Fibroblast of gingiva (primary cell): ENCODE measurements at places on chromosomes 2 and 18.

DNA sequence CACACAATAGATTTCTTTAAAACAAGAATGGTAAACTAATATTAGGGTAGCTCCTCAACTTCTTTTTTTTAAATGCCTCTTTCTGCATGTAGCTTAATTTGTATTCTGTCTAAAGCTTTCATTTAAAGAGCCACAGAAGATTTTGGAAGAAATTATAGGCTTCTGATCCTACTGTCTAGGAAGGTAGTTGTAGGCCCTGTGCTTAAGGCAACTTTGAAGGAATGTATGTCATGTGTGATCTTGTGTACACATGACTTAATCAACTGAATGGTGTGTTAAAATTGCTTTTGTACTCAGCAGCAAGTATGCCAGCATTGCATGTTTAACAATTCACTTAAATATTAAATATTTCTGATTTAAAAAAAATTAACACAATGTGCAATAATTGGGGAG is 51.5 kb upstream of the LYPD6 start:
- DNase-seq = no peak

DNA sequence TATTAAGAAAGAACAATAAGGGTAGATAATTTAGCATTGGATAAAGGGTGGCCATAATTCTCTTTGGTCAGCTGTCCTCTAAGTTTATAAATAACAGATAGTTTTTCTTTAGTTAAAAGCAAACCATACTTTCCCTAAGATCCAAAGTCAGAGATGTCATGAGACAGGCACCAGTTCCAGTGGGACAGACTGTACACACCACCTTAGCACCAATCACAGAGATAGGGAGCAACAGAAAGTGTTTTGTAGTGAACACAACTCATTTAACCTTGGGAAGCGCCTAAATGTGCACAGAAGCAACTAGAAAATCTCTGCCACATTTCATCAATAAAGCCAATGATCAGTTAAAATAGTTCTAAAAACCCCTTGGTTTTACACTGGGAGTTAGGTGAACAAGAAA is 186.8 kb upstream of the SMAD7 start:
- DNase-seq = no peak

DNA sequence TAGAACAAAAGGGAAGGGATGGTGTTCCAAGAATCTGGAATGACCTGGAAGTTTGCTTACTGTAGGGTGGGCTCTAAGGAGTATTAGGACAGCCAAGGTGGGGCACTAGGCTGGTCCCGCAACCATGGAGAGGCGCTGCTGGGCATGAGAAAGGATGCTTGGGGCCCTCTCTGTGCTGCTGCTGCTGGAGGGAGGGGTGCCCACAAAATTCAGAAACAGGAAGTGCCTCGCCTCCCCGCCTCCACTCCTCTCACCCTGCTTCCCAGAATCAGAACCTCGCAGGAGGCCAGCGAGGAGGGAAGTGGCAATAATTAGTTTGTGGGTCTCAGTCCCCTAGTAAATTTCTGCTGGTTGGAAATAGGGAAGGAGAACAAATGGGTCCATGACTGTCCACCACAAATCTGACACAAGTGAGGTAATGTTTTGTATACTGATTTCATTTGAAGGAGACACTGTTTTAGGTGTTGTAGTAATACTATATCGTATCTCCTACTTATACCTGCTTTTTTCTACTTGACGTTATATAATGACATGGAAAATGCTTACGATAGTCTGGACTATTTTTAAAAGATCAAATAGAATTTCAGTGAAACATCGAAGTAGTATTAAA is 7.9 kb upstream of the PDCL3 start:
- no peak for DNase-seq

- DNase-seq = no peak
These were observed 287.9 kb upstream of the KLHL29 start for GRCh38 chr2:23096906-23097602.

- DNase-seq = no peak
These were observed 1.5 kb downstream of the STK25 start for GRCh38 chr2:241506793-241507429.

DNA sequence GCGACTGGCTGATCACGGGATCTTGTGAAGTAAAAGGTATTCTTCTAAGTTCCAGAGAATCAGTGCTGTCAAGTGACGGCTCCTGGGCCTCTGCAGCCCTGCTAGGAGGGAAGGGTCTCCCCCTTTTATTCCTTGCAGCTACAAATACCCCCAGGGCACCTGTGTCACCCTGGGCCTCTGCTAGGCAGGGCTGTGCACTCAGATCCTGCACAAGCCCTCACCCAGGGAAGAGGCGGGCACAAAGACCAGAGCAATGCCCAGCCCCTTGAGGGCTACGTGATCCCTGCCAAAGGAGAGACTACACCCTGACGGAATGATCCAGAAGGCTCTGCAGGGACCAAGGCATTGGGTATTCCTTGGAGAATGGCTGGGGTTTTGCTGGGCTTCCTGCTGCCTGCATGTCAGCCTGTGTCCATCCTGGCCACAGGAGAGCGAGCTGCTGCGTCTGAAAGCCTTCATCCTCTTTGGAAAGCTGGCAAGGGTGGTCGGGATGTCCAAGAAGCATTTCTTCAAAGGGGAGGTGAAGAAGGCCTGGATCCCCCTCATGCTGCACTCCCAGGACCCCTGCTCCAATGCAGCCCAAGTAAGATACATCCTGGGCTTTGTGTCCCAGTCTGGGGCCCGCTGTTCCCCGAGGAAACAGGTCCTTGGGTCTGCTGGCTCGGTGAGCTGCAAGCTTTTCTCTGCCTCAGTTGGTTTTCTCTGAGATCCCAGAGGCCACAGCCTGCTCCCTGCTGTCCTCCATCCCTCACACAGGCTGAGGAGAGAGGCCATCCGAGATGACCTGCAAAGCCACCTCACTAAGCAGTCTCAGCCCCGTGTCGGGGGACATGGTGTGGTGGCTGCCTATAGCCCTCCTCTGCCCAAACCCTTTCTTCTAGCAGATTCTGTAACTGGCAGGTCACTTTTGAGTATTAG is 24.9 kb downstream of the HJURP start:
- DNase-seq = no peak

GRCh38 chr2:44479127-44479887 is 117.6 kb downstream of the CAMKMT start:
- DNase-seq = peak; percentile 83

DNA sequence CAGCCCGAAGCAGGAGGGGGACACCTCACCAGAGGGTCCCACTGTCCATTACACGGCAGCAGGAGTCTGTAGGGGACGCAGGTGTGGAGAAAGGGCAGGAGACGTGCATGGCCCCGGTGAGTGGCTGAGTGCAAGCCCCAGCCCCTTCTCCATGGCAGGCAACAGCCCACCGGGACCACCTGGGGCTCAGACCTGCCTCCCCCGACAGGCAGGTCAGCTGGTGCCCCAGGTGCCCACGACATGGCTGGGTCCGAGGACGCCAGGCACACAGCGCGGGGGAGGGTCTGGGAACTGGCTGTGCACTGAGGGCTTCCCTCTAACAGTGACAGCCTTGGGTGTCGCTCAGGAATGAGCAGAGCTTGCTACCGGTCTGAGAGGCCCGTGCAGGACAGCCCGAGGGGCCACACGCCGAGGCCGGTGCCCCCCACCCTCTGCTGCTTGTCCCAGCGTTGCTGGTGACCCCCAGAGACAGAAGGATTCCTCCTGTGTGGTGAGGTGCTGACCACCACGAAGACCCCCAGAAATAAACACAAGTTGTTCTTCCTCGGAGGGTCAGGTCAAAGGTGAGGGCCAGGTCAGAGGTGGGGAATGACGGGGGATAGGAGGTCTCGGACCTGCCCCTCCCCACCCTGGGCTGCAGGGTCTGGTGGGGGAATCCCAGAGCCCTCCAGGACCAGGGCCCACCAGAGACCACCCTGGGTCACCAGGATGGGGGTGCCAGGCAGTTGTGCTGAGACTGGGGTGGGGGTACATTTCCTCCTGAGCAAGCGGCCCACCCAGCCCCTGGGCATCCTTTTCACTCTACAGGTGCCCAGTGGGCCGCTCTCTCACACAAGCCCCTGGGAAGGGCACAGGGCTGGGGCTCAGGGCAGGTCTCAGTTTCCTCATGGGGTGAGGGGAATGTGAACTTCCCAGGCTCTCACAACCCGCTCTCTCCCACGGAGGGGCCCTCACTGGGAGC is 50.6 kb downstream of the SLC66A2 start:
- no peak for DNase-seq

DNA sequence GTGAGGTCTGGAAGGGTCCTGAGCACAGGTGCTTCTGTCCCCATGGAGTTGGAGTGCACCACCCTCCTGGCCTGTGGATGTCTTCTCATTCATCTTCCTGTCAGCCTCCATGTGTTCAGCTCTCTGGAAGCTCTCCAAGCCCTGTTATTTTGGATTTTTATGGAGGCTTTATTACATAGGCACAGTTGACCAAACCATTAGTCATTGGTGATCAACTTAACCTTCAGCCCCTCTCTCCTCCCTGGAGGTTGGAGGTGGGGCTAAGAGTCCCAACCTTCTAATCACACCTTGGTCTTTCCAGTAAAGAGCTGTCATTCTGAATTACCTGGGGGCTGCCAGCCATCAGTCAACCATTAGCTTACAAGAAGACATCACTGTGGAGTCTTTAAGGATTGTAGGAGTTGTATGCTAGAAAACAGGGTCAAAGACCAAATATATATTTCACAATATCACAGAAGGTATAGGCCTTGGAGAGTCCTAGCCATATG is 7.5 kb upstream of the MCFD2 start:
- DNase-seq = no peak

GRCh38 chr2:127326289-127326945 is 32.5 kb upstream of the ERCC3 start:
- DNase-seq = no peak

GRCh38 chr2:118003396-118003824 is 10.5 kb downstream of the CCDC93 start:
- peak; percentile 79 for DNase-seq

DNA sequence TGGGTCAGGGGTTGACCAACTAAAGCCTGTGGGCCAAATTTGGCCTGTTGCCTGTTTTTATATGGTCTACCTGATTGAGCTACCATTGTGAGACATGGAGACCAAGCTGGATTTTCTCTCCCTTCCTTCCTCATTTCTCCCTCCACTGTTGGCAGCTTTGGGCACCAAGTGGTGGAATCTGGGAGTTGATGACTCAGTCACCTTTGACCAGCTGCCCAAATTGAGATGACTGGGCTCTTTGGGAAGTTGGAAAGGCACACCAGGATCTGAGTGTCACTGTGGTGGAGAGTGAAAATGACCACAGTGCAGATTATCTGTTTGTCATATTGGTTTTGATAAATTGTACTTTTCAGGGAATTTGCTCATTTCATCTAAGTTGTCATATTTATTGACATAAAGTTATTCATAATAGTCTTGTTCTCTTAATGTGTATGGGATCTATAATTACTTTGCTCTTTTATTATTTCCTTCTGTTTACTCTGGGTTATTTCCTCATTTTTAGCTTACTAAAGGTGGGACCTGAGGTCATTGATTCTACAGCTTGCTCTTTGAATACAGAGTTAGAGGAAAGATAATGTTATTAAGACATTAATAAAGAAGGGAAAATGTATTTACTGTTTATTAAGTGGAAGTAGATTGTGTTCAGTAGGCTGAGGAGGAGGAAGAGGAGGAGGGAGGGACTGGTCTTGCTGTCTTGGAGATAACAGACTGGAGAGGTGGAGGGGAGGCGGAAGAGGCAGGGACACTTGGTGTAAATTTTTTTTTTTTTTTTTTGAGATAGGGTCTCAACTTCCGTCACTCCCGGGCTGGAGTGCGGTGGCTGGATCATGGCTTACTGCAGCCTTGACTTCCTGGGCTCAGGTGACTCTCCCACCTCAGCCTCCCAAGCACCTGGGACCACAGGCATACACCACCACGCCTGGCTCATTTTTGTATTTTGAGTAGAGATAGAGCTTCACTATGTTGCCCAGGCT is 31.8 kb downstream of the AGFG1 start:
- DNase-seq = peak; percentile 73

DNA sequence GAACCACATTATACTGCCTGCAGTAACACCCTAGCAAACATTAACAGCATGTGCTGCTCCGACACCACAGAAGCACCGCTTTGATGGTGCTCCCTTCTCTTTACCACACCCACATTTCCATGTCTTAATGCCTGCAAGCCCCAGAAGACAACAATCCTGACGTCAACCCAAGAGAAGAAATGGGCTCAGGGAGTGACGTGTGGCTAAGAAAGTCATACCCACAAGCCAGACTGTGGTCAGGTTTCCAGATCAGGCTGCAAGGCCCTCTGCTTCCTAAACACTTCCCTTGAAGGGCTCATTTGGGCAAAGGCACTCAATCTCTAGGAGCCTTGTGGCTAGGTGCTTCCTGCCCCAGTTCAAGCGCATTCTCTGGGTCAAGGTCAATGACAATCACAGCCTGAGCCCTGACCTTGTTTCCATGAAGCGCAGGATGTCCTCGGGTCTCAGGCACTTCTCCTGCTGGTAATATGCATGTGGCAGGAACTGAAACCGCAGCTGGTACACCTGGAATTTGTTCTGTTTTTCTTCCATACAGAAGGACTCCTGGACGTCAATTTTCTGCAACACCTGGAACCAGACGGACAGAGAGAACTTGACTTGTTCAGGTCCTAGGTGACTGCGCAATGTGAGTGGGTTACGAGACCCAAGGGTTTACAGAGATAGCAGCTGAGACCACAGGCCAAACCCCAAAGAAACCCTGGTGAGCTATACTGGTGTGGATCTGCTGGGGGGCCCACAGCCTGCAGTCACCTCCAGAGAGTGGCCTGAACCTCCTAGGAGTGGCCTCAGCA is 67.2 kb downstream of the POLR1A start:
- DNase-seq = peak; percentile 72

DNA sequence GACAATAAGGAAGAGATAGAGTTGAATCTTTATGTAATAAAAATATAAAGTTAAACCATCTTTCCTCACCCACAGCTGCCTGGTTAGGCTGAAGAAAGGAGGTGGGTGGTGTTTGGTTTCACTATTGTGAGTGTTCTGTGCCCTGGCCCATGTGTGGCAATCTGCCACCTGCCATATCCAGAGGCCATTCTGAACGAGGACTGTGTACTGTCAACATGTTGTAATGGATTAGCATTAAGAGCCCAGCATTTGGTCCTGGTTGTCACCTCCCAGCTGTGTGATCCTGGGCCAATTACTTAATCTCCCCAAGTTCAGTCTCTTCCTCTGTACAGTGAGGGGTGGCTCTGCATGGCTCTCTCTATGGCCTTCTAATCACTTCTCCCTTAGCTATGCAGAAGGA is 118.2 kb upstream of the SEC11C start:
- no peak for DNase-seq

GRCh38 chr2:62991605-62992004 is 59.0 kb upstream of the OTX1 start:
- DNase-seq = no peak

- peak; percentile 12 for DNase-seq
These were observed 44.7 kb upstream of the KIDINS220 start for GRCh38 chr2:8882094-8882493.

DNA sequence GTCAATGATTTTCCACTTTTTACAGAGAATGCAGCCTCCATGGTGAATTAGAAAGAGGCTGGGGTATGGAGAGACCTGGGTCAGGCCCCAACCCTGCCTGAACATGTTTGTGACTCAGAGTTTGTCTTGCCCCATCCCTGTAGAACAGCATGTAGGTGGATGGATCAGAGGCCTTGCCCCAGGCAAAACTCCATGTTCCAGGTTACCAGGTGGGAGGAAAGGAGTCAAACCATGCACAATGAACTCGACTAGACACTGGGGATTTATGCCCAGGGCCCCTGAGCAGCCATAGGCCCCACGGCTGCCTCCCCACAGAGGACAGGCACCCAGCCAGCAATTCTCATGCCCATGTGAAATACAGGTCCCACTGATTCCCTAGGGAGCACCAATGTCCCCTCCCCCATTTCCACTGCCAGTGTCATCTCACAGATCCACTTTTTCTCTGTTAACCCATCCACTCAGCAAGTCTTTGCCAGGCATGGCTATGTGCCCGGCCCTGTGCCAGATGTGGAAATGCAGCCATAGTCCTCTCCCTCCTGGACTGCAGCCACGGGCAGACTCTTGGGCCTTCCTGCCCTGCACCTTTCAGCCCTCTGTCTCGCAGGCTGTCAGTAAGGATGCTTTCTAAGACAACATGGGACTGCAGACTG is 737.8 kb upstream of the HS6ST1 start:
- DNase-seq = no peak
